ENCODE measurements at places on chromosomes 13 and 19. TPM values are rescaled to one million over a fixed set of nuclear protein-coding genes. Genes with fewer than 3 reads are reported as not detected.

CCDC70 gene
- not detected for polyA plus RNA-seq

ZNF682 gene
- polyA plus RNA-seq, result 2.0 TPM

ZNF112 gene
- polyA plus RNA-seq, result 0.51 TPM

PPM1N gene
- polyA plus RNA-seq, result 6.5 TPM

ZNF730 gene
- 0.27 TPM for polyA plus RNA-seq

KCNRG gene
- polyA plus RNA-seq, result 0.69 TPM

KATNAL1 gene
- 3.7 TPM for polyA plus RNA-seq

SCGB2B2 gene
- polyA plus RNA-seq, result 0.06 TPM

SYT3 gene
- 0.09 TPM for polyA plus RNA-seq

TEKTIP1 gene
- 6.3 TPM for polyA plus RNA-seq

COL4A2 gene
- polyA plus RNA-seq, result not detected

RABAC1 gene
- 206 TPM for polyA plus RNA-seq

CNMD gene
- polyA plus RNA-seq, result not detected

ZNF772 gene
- polyA plus RNA-seq, result 2.2 TPM

ZNF823 gene
- 1.1 TPM for polyA plus RNA-seq

ADGRE3 gene
- polyA plus RNA-seq, result 0.46 TPM

GGN gene
- polyA plus RNA-seq, result not detected

CGB1 gene
- polyA plus RNA-seq, result not detected

GRIK5 gene
- polyA plus RNA-seq, result 0.09 TPM

IGFLR1 gene
- 110 TPM for polyA plus RNA-seq

SERP2 gene
- 0.49 TPM for polyA plus RNA-seq

HSD17B14 gene
- polyA plus RNA-seq, result 2.5 TPM

FDX2 gene
- 21.5 TPM for polyA plus RNA-seq

ZGLP1 gene
- polyA plus RNA-seq, result 8.0 TPM

GPC5 gene
- 0.30 TPM for polyA plus RNA-seq

IRS2 gene
- 17.5 TPM for polyA plus RNA-seq

ZNF845 gene
- 2.4 TPM for polyA plus RNA-seq

LYPD3 gene
- polyA plus RNA-seq, result 2.2 TPM

B3GNT8 gene
- polyA plus RNA-seq, result 0.06 TPM

KIR3DL1 gene
- polyA plus RNA-seq, result not detected

Measured in B cell (primary cell).